Globus pallidus (tissue), 1 donor: ENCODE measurements at places on chromosomes 5 and 9.
A peak's percentile ranks its signal among the peaks of the same experiment; 100 is the strongest.

- no peak for DNase-seq
These were observed 218.5 kb upstream of the SLC30A5 start for GRCh38 chr5:68875351-68875750.

DNA sequence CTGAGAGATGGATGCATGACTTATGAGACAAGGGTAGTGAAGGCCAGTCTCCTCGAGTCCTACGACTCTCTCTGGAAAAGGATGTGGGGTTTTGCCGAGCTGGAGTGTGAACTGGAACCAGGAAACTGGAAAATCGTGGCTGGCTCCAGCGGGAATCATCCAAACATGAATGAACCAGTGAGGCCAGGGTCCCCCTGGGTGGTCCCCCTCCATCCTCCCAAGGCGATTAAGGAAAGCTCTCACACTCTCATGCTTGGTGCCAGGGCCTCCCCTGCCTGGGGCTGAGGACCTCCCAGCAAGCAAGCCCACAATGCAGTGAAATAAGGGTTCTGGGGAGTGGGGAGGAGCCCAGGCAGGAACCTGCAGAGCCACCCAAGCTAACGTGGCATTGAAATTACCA is 9.6 kb upstream of the AMBP start:
- DNase-seq, result no peak

- DNase-seq, result no peak
These were observed 160.4 kb upstream of the CDH12 start for GRCh38 chr5:23013395-23013998.

DNA sequence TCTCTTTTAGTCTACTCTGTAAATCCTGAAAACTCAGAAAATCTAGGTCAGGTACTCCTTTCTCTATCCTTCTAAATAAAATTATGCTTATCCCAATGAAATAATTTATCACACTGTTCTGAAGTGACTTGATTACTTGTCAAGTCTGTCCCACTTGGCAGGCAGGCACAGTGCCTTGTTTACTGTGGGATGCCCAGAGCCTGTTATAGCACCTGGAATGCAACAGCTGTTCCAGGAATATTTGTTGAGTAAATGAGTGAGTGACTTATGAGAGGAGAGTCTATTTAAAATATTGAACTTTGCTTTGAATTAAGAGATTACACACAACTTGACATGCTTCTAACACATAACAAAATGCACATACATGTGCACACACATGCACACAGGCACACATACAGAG is 130.0 kb downstream of the MPDZ start:
- DNase-seq, result no peak

DNA sequence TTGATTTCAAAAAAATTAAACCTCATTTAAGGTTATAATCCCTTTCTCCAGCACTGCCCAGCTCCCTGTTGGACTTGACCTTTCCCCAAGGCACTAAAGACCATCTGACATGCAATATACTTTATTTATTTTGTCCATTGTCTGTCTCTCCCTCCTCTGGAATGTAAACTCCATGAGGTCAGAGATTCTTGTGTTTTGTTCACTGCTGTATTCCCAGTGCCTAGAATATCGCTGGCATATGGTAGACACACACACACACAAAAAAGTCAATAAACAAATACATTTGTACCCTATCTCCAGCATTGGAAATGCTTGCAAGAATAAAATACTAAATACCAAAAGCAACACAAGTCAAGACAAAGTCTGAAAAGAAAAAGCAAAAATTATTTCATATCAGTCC is 17.3 kb upstream of the ARSB start:
- no peak for DNase-seq

- no peak for DNase-seq
These were observed 63.0 kb downstream of the TRIO start for GRCh38 chr5:14206028-14206725.

- DNase-seq, result no peak
These were observed 41.9 kb upstream of the RIC1 start for GRCh38 chr9:5587024-5587423.

DNA sequence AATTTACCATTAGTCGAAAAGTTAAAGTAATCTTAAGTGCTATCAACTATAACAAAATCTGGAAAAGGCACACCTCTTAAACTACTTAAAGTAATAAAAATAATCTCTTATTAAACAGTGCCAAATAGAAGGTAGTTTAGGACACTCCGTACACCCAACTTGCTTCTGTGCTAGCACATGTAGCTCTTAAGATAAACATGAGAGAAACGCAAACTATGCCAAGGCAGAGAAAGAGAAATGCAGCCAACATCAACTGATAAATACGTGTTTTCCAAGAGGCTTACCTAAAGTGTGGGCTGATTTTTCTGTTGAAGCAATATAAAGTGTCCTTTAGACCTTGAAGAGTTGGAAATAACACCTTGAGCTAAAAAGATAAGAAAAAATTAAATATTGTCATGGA is 480.6 kb upstream of the DAB2 start:
- DNase-seq, result no peak

GRCh38 chr9:75185585-75186170 is 97.4 kb downstream of the OSTF1 start:
- peak; percentile 21 for DNase-seq

GRCh38 chr9:89593727-89594427 is 10.9 kb upstream of the GADD45G start:
- DNase-seq, result no peak

DNA sequence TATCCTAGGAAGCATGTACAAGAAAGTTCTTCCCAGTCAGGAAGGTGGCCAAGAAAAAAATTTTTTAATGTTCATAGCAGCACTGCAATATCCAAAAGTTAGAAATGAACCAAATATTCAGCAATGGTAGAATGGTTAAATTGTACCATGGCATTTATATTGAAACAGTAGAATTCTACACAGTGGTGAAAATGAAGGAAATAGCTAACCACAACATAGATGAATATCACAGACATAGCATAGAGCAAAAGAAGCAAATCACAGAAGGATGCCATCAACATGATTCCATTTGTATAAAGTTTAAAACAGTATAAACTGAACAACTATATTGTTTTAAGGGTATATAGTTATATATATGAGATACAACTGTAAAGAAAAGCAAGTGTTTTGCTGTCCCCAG is 10.7 kb upstream of the ANKDD1B start:
- DNase-seq, result no peak

GRCh38 chr5:139658501-139658927 is 10.4 kb downstream of the CXXC5 start:
- DNase-seq, result peak; percentile 46

DNA sequence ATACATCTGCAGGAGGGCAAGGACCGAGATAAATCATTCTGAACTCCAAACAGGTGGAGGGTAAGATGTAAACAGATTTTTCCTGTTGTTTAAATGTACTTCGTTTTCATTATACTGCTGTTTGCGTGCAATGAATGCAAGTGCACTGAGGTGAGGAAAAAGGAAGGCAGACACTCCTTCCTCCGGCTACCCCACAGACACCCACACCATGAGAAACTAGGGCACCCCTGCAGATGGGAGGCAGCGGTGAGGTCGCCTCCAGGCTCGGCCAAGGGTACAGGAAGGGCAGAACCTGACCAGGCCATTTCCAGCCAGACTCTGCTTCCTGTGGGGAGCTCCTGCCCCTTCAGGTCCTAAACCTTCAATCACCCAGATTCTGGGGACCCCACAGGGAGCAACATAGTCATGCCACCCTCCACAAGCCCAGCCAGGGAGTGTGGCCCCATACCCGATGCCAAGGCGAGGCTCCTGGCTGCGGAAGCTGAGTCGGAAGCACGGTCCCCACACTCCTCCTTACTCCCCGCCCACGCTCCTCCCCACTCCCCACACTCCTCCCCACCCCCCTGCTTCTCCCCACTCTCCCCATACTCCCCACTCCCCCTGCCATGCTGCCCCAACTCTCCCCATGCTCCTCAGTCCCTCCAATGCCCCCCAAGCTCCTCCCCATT is 37.1 kb downstream of the VAV2 start:
- no peak for DNase-seq

- DNase-seq, result peak; percentile 65
These were observed 13.1 kb upstream of the DCAF12 start for GRCh38 chr9:34139477-34140146.

GRCh38 chr9:18741945-18742344 is 268.0 kb downstream of the ADAMTSL1 start:
- no peak for DNase-seq

- no peak for DNase-seq
These were observed 283.6 kb upstream of the PRDM9 start for GRCh38 chr5:23223846-23224245.

- no peak for DNase-seq
These were observed 9.8 kb downstream of the UIMC1 start for GRCh38 chr5:176996780-176997179.

- no peak for DNase-seq
These were observed 34.9 kb upstream of the EPB41L4B start for GRCh38 chr9:109355564-109356297.

- DNase-seq, result no peak
These were observed 357.5 kb downstream of the TAF11L14 start for GRCh38 chr5:17991775-17992174.

- no peak for DNase-seq
These were observed 249.4 kb downstream of the ACTL7B start for GRCh38 chr9:108606401-108606800.

- DNase-seq, result no peak
These were observed 56.8 kb downstream of the TRIO start for GRCh38 chr5:14199902-14200301.

DNA sequence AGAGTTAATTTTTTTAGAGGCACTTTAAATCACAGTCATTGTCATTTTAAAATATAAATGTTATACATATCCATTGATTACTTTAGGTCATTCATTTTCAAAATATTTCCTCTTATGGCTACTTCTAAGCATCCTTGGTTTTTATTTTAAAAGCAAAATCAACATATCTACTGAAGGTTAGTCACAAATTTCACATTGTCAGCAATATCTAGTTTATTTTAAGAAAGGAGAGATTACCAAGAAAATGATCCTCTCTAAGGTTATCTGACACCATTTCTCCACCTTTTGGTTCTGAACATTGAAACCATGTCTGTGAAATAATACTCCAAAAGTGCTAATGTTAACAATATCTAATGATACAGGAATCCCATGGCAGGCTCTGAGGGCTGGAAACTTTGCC is 24.5 kb downstream of the SEMA6A start:
- DNase-seq, result no peak

DNA sequence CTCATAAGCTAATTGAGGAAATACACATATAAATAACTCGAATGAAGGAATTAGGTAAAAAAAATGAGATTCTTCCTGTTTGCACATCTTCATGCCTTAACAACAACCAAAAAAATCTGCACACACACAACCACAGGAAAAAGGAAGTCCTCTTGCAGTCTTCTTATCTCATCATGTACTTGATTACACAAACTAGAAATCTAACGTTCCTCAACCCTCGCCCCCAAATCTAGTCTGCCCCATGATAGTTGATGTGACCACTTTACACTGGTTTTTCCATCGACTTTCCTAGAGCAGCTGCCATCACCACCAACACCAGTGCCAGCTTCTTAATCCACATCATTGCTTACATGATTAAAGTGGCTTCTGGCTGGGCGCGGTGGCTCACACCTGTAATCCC is 31.2 kb upstream of the RNU6ATAC start:
- no peak for DNase-seq

GRCh38 chr5:58239731-58240130 is 220.2 kb downstream of the PLK2 start:
- no peak for DNase-seq

GRCh38 chr5:66807743-66808142 is 211.6 kb downstream of the MAST4 start:
- peak; percentile 71 for DNase-seq

GRCh38 chr9:121672213-121672612 is 20.8 kb downstream of the DAB2IP start:
- DNase-seq, result no peak

GRCh38 chr5:44868541-44868940 is 59.8 kb downstream of the MRPS30 start:
- DNase-seq, result no peak

GRCh38 chr5:104815212-104815611 is 1252.6 kb upstream of the NUDT12 start:
- DNase-seq, result no peak

DNA sequence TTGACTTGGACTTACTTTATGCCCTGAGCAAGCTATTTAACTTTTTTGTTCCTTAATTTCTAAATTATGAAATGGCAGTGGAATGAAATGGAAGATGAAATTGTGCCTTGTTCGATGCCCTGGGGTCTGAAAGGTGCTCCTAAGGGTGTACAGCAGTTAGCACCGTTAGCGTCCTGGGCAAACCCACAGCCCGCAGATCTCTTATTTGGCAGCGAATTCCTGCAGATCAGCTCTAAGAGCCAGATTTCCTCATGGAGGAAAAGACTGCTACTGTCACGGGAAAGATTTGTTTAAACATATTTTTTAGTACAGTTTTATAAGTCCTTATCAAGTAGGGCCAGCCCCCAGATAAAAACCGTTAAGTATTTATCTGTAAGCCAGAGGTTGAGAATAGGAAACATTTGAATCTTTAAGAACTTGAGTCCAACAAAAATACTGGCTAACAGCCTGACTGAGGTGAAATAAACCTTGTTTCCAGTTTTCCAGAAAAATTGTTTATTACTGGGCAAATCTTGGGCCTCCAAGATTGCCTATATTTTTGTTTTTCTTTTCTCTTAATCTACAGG is 216.5 kb upstream of the DMRT1 start:
- no peak for DNase-seq

DNA sequence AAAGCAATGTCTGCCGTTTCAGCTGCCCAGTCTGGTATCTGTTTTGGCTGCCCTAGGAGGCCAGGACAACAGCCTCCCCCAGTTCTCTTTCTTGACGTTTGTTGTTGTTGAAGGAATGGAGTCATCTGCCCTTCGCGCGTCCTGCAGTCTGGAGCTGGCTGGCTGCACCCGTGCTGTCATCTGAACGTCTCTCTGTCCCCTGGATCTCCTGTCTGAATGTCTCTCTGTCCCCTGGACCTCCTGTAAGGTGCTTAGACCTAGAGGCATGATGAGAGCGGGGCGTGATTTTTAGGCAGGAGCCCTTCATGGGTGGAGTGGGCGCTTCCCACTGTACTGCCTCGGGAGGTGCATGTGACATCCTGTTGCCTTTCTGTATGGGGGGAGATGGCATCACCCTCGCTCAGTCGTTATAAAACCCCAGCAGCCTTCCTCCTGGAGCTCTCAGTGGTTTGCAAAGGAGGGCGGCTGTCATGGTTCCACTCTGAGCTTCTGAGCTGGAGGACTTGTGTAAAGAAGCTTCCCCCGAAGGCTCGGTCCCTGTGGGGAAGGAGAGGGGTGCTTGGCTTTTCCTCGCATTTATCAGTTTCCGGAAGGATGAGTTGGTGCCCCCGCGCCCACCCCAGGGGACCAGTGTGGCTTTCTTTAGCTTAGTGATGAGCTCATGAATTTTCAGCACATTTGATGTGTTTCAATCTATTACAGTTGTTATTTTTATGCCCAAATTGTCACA is 49.8 kb upstream of the OLFM1 start:
- DNase-seq, result no peak

DNA sequence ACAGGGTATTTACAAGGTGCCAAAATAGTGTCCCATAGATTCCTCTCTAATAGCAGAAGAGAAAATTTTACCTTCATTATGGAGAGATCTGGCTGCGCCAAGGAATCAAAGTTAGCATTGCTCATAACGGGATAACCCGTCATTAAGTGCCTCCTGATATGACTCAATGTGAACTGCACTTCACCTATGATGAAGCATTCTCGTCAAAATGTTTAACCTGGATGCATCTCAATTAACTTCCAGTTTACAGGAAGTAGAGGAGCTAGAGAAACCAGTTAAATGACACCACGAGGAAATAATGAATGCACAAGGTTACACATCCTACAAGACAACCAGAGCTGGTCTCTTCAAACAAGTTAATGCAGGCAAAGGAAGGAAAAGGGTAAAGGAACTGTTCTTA is 17.2 kb downstream of the FBXW11 start:
- no peak for DNase-seq
